ENCODE measurements at places on chromosomes 5 and 9.

DNA sequence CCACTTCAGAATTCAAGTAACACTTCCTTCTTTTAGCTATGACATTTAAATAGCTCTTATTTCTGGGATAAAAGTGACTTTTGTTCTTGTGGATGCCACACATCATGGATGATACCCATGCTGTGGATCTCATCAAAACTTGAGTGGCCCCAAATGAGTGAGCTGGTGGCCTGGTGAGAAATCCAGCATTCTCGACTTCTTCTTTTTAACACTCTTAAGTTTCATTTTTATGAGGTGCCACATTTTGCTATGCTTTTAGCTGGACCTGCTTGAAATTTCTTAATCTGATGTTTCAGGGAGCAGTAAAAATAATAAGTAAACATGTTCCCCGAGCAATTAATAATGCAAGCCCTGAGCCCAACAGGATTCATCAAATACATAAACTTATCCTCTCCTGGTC, 384.8 kb upstream of the MEF2C start:
- no peak for DNase-seq

GRCh38 chr5:140116716-140117115, 2.8 kb downstream of the PURA start:
- no peak for DNase-seq

GRCh38 chr5:54852007-54852406, 133.4 kb downstream of the ESM1 start:
- DNase-seq = no peak

- peak; percentile 7 for DNase-seq
Observed at GRCh38 chr5:151448038-151448985, 909 bp downstream of the SLC36A1 start.

DNA sequence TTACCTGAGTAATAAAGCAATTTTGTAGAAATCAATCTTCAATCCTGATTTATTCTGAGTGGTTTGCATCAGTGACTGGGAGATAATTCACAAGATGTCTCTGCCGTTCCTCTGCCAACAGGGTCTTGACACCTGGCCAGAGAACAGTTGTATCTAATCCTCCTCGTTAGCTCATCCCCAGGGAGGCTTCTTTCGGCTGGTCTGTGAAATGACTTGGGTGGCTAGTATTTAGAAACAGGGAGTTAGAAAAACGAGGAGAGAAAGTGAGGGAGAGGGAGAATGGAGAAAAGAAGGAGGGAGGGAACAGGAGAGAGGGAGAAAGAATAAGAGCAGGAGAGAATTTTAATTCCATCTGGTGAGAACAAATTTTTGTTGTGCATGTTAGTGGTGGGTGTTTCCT, 600.2 kb upstream of the TLE4 start:
- no peak for DNase-seq

- DNase-seq = no peak
Observed at GRCh38 chr5:170446365-170446764, 57.2 kb upstream of the KCNMB1 start.

- no peak for DNase-seq
Observed at GRCh38 chr9:14992516-14992915, 82.3 kb upstream of the FREM1 start.

DNA sequence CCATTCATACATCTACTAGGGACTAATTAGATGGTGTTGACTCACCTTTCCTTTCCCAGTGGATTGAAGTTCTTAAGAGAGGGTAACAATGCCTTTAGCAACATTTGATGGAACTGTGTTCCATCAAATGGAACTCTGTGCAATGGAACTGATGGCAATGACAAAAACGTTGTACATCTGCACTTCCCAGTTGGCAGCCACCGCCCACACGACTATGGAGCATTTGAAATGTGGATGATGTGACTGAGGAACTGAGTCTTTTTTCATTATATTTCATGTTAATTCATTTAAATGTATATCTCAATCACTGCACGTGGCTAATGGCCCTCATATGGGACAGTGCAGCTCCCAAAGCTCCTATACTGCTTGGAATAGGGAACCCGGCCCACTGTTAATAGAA, 39.0 kb upstream of the ICE1 start:
- no peak for DNase-seq

Data from kidney capillary endothelial cell (primary cell).